ENCODE measurements at places on chromosomes 13 and 19. TPM values are rescaled to one million over a fixed set of nuclear protein-coding genes. Genes with fewer than 3 reads are reported as not detected.

GRCh38 chr13:34214686-34215085 lies 396.7 kb downstream of the RFC3 start:
- no peak for DNase-seq

The SMIM44 gene
- total RNA-seq: not detected

The MEX3D gene
- 55.6 TPM for total RNA-seq

The PLPPR2 gene
- 30.4 TPM for total RNA-seq

- no peak for DNase-seq
Observed at GRCh38 chr13:33202644-33203169, 82.8 kb downstream of the STARD13 start.

Data from PC-9 (cell line).